Right renal pelvis (tissue), 4 donors: ENCODE measurements at places on chromosomes 6 and 20. TPM values are rescaled to one million over a fixed set of nuclear protein-coding genes. Genes with fewer than 3 reads are reported as not detected.

- no peak for DNase-seq
Measured at GRCh38 chr6:90297867-90298381, 1.3 kb upstream of the BACH2 start.

DNA sequence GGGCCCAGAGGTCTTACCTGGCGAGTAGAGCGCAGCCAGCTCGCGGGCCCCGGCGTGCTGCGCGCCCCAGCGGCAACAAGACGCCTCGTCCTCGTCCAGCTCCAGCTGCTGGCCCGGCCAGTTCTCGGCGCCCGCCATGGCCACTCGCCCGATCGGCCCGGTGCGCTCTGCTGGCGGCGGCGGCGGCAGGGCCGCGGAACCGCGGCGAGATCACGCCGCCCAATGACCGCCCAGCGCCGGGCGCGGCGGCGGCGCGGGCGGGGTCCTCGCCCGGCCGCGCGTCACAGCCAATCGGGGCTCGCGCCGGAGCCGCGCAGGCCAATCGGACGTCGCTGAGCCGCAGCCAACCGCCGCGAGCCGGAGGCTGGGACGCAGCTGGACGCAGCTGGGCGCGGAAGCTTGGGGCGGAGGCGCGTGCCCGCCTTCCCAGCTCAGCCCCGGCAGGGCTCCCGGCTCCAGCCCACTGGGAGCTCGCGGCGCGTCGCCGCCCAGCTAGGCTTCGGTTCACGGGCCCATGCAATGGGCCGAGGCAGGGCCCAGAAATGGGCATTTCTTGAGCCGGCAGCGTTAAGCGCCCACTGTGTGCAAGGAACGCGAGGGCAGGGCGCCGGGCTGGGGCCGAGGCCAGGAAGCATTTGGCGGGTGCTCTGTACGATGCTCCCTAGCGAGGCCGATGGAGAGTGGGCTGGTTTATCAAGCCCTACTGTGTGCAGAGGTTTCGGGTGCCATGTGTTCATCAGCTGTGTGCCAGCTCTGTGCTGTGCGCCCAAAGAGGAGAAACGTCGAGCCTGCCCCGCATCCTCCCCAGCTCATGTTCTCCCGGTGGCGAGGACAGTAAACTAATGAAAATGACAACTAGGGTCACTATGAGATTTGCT lies at the start of gene PEDS1:
TSS of gene PEDS1 (minus strand) at position 224 of the 878 bp plus-strand sequence. CDS start at position 138, 86 bp downstream.
- DNase-seq, result peak; percentile 83

GRCh38 chr6:158487495-158487894 lies 72.4 kb upstream of the TMEM181 start:
- DNase-seq, result no peak

DNA sequence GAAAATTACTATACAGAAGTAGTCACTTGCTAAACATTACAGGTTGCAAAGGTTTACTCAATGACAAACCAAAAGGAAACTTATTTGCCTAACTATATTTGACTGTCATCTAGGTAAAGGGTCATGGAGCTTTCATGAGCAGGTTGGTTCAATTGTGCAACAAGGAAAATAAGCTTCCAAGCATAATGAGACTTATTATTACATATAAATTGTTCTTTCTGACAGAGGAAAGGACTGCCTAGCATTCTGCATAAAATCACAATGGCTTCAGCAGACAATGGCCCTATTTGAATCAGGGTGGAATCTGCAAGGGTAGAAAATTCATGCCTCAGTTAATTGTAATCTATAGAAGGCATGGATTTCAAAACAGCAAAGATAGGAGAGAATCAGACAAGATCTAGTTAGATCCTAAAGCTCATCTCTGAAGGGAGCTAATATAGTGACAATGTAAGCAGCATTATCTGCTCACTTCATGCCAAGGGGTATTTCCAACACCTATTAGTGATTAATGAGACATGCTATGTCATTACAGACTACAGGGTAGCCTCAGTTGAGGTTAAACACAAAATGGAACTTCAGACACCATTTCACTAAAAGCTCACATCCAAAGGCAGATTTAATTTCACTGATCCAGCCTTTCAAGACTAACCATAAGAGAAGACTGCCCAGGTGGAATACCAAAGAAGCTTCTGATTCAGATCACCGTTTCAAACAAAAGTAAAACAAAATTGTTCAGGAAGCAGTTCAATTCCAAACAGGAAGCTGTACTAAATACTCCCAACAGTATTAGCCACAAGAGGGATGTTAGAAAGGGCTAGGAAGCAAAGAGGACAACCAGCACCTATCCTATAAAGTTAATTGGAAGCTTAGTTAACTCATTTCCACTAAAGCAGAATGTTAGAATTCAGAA lies 8.5 kb downstream of the STAU1 start:
- no peak for DNase-seq

GRCh38 chr6:3303795-3304411 lies 45.2 kb downstream of the PSMG4 start:
- no peak for DNase-seq

GRCh38 chr6:104885518-104886043 lies 25.9 kb upstream of the HACE1 start:
- no peak for DNase-seq

GRCh38 chr6:167046861-167047495 lies 47.8 kb downstream of the CEP43 start:
- no peak for DNase-seq

DNA sequence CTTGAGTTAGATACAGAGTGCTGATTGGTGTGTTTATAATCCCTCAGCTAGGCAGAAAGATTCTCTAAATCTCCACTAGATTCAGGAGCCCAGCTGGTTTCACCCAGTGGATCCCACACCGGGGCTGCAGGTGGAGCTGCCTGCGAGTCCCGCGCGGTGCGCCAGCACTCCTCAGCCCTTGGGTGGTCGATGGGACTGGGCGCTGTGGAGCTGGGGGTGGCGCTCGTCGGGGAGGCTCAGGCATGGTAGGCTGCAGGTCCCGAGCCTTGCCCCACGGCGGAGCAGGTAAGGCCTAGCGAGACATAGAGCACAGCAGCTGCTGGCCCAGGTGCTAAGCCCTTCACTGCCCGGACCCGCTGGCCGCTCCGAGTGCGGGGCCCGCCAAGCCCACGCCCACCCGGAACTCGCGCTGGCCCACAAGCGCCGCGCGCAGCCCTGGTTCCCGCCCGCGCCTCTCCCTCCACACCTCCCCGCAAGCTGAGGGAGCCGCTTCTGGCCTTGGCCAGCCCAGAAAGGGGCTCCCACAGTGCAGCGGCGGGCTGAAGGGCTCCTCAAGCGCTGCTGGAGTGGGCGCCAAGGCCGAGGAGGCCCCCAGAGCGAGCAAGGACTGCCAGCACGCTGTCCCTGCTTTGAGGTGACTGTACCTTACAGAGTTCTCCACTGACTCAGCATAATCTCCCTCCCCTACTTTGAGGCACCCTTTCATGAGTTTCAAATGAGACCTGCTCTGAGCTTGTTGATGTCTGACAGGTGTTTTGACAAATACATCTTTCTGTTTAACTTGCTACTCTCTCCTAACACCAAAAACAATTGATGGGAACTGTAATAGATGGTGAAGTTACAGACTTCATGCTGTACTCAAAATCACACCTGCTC lies 3.9 kb upstream of the SSR1 start:
- DNase-seq, result no peak

DNA sequence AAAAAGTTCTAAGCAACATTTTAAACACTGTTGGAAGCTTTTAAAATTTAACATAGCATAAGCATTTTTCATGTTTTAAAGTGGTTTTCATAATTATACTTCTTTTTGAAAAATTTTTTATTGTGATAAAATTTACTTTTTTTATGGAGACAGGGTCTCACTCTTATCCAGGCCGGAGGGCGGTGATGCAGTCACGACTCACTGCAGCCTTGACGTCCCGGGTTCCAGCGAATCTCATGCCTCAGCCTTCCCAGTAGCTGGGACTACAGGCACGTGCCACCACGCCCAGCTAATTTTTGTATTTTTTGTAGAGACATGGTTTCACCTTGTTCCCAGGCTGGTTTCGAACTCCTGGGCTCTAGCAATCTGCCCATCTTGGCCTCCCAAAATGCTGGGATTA lies 46.1 kb upstream of the TULP4 start:
- no peak for DNase-seq

DNA sequence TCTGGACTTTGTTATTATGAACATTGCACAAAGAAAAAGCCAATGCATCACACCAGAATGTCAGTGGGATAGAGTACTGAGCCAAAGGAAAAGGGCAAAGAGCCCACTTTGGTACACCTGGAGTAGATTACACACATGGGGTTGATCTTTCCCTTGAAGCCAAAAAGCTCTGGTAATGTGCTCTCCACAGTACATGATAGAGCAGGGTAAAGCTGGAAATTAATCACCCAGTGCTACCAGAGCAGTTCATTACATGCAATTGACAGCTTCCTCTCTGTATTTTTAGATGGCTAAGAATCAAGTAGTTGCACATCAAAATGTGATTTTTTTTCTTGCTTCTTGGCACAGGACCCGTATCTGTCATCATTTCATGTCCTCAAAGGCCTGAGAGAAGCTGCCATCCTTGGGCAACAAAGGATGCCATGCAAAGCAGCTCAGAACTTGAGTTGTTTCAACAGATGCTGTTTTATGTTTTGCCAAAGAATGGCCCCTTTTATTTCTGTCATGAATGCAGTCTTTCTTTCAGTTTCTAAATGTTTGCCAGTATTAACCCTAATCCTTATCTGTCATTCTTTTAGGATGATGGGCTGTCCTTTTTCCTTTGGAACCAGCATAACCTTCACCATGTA lies 88.1 kb downstream of the HDGFL1 start:
- no peak for DNase-seq

GRCh38 chr20:11654766-11655165 lies 262.9 kb upstream of the BTBD3 start:
- DNase-seq, result no peak

DNA sequence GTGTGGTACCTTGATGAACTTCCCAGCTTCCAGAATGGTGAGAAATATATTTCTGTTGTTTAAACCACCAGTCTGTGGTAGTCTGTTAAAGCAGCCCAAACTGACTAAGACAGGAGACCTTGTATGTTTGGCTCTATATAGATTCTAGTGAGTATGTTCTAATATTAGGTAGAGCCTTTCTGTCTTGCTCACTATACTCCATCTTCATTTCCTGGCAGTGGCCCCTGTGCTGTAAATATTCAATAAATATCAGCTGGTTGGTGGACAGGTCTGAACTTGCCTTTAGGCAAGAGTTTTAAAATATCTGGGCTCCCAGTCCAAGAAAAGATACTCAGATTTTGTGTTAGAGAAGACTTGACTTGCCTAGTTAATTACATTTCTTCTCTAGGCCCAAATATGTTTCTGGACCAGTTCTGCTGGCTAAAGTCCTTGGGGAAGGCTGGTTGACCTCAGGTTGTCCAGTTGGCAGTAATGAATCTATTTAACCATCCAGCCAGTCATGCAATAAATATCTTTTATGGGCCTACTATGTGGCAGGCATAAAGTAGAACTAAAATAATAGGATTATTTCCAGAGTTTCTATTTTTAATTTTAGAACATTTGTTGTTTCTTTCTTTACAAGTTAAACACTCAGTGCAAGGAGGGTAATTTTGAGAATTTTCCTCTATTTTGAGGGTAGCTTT lies 22.3 kb downstream of the PPP1R14C start:
- DNase-seq, result no peak

SLC26A8 gene
- polyA plus RNA-seq, result 0.12 TPM

INSM1 gene
- polyA plus RNA-seq, result 0.03 TPM

OR11A1 gene
- not detected for polyA plus RNA-seq

OR12D3 gene
- not detected for polyA plus RNA-seq

GNMT gene
- polyA plus RNA-seq, result 1.1 TPM

SEL1L2 gene
- polyA plus RNA-seq, result not detected

BFSP1 gene
- 3.3 TPM for polyA plus RNA-seq
